ENCODE measurements at places on chromosomes 3 and 15.

DNA sequence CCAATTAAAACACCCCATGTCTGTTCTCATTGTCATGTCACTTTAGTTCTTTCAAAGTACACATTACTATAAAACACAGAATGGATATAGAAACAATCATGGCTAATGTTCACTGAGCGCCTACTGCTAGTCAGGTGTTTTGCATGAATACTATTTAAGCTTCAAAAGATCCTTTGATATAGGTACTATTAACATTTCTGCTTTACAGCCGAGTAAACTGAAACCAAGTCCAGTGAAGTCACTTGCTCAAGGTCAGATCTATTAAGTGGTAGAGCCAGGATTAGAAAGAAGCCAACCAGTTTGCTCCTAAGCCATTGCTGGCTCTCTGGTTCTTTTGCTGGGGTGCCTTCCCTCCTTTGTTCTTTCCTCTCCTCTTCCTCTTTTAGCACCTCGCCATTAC is 32.4 kb upstream of the NMNAT3 start:
- no peak for DNase-seq

GRCh38 chr3:118809696-118810498 is 224.7 kb downstream of the IGSF11 start:
- no peak for DNase-seq

GRCh38 chr3:119175872-119176756 is 2.7 kb downstream of the UPK1B start:
- DNase-seq = no peak

GRCh38 chr15:96058103-96058851 is 272.2 kb upstream of the NR2F2 start:
- DNase-seq = no peak

DNA sequence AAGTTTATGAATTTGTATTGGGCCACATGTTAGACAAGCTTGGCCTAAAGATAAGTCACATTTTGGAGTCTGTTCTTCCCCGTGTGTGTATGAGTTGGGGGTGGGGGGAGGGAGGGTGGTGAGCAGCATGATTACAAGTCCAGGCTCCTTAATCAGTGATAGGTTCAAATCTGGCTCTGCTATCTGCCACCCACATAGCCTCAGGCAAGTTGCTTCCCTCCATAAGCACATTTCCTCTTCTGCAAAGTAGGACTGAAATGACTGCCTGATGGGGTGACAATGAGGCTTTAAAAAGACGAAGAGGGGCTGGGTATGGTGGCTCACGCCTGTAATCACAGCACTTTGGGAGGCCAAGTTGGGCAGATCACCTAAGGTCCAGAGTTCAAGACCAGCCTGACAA is 1.1 kb upstream of the SPATA12 start:
- DNase-seq = no peak

DNA sequence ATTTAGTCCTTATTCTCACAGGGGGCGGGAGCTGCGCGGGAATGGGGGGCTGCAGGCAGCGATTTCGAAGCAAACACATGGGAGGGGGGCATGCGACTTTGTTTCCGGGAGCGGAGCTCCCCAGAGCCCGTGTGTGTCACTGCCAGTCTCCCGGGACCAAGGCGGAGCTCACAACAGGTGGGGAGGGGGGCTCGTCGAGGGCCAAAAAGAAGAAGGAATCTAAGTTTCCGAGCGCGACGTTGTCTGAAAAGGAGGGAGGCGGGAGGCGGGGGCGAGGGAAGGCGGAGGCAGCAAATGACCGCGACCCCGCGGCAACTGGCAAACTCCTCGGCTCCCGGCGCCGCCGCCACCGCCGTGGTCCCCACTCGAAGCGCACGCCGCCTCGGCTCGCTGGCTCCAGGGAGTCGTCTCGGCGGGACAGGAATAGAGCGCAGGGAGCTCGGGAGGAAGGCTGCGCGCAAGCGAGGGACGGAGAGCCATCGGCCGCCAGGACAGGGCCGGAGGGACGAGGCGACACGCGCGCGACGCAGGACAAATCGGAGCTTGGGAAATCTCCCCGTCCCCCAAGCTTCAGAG is 1.4 kb downstream of the FOXP1 start:
- DNase-seq = peak; percentile 19

DNA sequence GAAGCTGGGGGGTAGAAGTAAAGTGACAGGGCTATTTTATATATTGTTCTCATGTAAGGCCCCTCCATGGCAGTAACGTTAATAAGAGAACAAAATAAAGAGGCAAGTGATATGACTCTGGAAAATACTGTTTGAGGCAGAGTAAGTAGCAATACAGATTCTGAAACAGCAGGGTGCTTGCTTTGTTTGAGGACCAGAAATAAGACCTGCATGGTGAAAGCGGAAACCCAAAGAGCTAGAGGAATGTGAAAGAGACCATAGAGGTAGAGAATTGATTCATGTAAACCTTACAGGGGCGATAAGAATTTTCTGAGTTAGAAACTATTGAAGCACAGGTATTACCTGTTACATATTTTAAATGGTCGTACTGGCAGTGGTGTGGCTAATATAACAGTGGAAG is 1517.1 kb downstream of the SI start:
- DNase-seq = no peak

DNA sequence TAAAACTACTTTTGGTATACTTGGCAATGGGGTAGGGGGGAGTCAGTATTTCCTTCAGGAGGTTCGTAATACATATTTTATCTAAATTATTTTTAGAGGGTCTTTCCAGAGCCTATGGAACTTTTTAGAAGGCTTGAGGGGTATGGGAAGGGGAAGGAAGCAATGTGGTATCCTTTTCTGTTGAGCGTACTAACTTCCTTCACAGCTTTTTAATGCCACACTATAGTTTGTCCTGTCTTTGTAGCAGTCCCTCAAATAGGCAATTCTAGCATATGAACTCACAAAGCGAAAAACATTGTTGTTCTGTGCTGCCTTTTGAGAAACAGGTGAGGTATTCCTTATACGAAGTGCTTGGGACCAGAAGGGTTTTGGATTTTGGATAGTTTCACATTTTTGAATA is 22.3 kb upstream of the P2RY13 start:
- no peak for DNase-seq

- no peak for DNase-seq
These were observed 33.7 kb upstream of the LIPC start for GRCh38 chr15:58398071-58398470.

- no peak for DNase-seq
These were observed 27.5 kb downstream of the NR1I2 start for GRCh38 chr3:119809249-119810017.

DNA sequence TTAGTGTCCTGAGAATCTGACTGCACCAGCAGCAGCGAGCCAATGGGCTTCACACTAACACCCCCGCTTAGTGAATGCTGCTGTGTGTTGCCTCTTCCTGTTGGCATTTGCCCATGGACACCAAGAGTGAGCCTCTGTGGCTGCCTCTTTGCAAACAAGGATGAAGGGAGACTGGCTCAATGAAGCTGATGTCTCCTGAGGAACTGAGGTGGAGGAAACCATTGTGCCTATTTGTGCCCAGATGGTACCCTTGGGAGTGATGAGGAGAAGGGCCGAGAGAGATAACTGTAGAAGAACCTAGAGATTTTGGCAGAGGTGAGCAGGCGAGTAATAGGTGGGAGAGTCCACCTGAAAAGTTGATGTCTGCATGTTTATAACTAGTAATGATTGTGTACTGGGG is 51.2 kb downstream of the IL20RB start:
- DNase-seq = no peak

DNA sequence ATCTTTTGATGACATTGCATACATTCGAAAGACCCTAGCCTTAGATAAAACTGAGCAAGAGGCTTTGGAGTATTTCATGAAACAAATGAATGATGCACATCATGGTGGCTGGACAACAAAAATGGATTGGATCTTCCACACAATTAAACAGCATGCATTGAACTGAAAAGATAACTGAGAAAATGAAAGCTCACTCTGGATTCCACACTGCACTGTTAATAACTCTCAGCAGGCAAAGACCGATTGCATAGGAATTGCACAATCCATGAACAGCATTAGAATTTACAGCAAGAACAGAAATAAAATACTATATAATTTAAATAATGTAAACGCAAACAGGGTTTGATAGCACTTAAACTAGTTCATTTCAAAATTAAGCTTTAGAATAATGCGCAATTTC is 16.7 kb downstream of the KCNMB3 start:
- DNase-seq = no peak

DNA sequence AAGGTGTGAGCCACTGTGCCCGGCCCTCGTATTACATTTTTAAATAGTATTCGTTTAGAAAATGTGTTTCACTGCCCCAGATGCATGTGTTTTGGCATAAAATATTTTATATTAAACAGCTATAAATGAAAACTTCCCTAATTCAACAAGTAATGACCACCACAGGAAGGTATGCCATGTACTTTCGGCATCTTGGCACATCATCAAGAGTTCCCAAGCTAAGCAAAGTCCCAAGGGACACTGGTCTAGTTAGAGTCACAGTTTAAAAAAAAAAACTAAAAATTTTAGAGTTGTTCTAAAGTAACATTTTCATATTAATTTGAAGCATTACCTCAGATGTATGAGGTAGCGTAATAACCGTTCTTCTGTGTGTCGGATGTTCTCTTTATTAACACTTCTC is 15.6 kb upstream of the ARPP19 start:
- no peak for DNase-seq

DNA sequence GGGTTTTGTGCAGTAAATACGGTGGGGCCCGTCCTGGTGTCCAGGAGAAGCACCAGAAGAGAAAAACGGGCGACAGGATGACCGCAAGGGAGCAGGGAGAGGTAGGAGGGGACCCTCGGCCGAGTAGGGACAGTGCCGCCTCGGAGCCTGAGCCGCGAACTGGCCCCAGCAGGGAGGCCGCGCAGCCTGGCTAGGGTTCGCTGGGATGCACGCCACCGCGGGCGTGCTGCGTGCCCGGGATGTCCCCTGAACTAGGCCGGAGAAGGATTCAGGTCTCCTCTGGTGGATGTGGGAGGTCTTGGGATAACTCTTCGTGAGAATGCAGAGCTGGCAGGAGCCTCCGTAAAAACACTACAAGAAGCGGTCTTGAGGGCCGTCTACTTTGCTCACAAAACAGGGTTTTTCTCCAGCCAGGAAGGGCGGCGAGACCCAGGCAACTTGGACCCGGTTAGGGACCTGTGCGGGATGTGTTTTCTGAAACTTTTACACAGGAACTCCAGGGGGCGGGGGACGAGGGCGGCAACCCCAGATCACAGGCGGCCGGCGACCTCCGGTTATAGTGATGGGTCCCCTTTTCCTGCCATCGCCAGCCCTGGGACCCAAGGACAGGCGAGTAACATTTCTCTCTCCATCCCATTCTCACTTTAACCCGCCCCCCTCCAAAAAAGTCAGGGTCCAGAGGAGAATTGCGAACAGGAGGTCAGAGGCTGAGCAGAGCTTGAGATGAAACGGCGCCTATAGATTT is 35.5 kb downstream of the NR2F2 start:
- no peak for DNase-seq

DNA sequence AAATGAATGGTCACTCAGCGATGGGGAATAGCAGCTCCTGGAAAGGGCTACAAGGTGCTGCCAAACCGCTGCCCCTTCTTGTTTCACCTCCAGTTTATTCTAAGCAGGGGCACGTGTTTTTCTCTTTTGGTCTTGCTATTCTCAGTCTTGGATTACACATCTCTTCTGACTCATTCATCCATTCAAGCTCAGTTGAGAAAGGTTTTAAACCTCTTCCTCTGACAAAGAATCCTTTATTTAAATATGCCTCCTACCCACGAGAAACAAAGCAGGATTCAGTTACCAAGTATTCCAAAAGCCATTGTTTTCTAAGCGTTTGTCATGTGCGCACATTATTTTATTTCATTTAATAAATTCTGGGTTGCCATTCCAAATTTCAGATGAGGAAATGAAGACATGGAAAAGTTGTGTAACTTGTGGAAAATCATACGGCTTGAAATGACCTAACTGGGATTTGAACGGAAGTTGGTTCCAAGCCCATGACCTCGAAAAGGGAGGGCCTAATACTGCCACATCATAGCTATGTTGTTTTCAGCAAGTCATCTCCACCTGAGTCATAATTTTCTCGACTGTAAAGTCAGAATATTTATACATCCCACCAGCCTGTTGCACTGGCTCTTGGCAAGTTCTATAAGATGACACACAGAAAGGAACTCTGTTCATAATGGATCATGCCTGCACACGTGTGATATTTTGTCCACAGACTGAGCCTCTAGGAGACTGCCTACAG is 292.0 kb upstream of the SLCO3A1 start:
- DNase-seq = no peak

DNA sequence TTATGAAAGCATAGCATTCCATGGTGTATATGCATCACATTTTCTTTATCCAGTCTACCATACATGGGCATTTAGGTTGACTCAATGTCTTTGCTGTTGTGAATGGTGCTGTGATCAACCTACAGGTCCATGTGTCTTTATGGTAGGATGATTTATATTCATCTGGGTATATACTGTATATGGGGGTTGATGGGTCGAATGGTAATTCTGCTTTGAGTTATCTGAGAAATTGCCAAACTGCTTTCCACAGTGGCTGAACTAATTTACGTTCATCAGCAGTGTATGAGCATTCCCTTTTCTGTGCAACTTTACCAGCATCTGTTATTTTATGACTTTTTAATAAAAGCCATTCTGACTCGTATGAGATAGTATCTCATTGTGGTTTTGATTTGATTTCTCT is 662.4 kb upstream of the BCHE start:
- no peak for DNase-seq

DNA sequence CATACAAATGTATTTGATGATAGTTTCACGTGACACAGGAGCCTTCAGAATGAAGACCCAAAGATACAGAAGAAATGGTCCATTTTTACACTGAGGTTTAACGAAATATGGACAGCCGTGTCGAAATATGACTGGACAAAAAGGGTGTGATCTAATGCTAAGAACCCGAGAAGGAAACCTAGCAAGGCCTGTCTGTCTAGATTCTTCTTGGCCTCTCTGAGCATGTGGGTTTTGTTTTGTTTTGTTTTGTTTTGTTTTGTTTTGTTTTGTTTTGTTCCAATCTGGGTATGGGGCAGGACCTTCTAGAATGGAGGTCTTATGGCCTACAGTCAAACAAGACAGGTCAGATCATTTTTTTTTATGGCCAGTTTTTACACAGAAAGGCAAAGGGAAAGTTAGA is 242.7 kb upstream of the STT3B start:
- DNase-seq = no peak

- no peak for DNase-seq
These were observed 491.0 kb downstream of the ROBO2 start for GRCh38 chr3:77530870-77531269.

DNA sequence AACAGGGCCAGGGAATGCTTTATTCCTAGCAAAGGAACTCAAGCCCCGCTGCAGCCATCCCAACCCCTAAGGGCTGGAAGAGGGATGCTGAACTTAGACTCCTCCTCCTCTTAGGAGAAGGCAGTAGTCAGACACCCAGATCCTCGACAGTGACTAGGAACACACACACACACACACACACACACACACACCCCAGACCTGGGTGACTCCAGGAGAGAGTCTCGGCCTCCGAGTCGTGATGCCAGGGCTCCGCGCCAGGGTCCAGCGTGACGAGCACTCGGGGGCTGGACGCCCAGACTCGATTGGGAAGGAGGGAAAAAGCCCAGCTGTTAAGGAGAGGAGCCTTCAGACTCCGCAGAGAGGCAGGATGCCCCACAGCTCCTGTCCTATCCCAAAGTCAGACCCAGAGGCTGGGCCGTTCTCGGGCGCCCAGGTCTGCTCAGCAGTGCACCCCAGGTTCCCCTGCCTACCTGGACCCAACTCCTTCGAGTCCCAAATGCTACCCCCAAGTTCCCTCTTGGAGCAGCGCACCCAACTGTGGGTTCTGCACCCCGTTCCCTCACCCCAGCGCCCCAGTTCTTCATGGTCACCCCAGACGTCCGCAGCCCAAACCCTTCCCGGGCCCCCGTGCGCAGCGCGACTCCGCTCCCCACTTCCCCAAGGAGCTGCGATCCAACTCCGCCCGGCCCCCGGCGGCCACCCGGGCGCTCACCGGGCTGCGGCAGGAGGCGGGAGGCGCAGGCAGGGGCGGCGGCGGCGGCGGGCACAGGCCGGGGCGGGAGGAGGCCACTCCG is 421 bp downstream of the BMF start:
- DNase-seq = no peak

Data from effector CD4-positive, alpha-beta T cell (primary cell).